ENCODE measurements at places on chromosomes 2 and 18. TPM values are rescaled to one million over a fixed set of nuclear protein-coding genes. Genes with fewer than 3 reads are reported as not detected.

DNA sequence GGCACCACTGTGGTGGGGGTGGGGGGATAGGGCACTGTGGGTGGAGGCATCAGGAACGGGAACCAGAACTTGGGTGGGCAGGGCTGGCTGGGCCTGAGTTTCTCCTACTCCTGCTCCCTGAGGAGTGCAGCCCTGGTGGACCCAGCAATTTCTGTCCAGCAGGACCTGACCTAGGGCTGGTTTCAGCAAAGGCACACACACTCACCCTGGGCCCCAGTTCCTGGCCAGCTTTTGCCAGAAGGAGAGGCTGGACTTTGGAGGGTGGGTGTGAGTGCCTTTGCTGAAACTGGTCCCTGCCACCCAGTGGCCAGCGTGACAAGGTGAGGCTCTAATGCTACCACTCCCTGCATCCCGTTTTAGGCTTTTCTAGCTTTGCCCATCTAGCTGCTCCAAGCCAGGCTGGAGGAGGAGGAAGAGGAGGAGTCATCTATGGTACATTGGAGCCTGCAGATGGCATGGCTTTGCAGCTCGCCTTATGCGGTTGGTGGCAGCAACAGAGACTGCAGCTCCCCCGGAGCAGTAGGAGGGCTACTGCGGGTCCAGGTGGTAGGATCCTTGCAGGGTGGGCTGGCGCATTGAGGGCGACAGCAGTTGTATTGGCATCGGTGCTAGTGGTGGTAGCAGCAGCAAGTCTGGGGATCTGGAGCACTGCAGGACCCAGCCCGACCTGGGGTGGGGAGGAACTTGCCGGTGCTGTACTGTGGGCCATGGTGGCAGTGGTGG is 40.4 kb upstream of the IMP4 start:
- DNase-seq, result peak; percentile 28

- DNase-seq, result no peak
Measured at GRCh38 chr2:171124541-171124940, 36.2 kb downstream of the TLK1 start.

DNA sequence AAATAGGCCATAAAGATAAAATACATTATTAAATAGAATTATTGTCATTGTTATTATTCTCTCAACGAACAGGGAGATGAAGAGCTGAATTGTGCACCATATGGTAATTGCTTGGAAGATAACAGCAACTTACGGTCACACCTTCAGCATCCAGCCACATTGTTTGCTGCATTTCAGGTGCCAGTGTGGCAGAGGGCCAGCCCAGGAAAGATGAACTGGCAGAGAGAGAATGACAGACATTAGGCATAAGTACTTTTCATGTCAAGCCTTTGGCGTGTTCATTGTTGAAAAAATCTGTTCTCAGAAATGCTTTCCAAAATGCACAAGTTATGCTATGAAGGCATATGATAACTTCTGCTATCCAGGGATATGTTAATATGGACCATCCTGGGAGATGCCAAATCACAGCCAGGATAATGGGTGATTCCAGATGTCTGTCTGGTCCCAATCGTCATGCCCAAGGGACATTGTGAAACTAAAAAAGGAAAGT is 748.6 kb upstream of the PIK3C3 start:
- DNase-seq, result no peak

GRCh38 chr18:3409811-3410210 is 40.2 kb upstream of the TGIF1 start:
- no peak for DNase-seq

DNA sequence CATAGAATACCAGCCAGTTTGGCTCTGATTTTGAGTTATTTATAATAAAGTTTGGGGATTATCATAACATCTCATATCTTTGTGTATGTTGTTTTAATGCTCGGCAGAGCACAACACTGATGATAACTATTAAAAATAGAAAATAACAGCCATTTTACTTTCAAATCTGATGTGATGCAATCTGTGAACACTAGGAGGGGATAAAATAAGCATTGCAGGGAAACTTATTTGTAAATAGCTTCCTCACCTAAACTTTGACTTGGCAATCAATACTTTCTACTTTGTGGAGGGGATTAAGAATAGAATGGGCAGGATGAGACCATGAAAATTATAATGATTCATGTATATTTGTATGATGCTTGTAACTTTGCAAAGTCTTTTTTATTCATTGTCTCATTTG is 54.4 kb downstream of the USP14 start:
- DNase-seq, result no peak

- no peak for DNase-seq
Measured at GRCh38 chr18:62091487-62092120, 95.3 kb downstream of the PIGN start.

DNA sequence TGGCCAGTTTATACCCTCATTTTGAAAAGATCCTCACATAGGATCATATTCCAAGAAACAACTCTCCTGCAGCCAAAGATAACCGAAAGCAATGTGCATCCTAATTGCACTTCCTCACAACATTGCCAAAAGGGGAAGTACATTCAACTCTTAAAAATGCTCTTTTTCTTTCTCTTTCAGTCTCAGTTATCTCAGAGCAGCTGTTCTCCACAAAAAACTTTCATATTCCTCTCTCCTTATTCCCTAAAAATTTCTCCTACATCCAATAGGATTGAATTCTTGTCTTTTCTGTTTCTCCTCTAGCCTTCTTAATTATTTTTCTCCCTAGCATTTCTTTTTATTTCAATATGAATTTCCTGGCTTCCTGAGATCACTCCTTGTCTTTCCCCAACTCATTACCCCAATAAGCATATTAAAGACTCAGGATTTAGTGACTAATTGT is 7.4 kb upstream of the VRK2 start:
- DNase-seq, result no peak

GRCh38 chr2:143150287-143150686 is 21.1 kb downstream of the ARHGAP15 start:
- no peak for DNase-seq

The DPP4 gene
- total RNA-seq, result 1.6 TPM

DNA sequence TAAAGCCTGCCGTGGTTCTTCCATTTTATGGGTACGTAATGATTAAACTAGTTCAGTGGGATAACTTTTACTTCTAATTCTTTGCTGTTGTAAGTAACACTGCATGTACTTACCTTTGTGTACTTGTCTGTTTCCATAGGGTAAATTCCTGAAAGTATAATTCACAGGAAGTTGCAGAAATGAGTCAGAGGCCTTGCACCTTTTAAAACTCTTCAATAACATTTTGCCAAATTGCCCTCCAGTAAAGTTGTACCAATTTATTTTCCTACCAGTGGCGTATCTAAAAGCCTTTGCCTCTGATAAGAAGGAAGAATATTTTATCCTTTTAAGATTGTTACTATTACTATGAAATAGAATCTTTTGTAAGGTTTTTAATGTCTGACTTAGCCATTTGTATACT is 65.1 kb downstream of the CAB39 start:
- DNase-seq, result no peak

DNA sequence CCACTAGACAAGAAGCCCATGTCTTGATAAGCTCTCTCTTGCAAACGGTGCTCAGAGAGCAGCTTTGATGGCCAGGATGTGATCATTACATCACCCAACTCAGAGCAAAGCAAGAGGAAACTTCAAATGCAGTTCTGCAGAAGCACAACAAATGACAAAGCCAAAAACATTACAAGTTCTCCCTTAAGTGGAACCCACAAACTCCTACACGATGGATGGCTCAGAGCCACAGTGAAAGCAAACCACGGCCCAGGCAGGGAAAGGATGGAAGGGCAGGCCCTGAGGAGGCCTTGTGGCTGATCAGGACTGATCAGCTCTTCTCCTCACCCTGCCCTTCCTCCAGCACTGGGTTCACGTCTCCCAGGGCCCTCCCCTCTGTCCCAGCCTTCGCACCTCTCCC is 326.4 kb downstream of the EIPR1 start:
- no peak for DNase-seq

The CASP8 gene
- 55.7 TPM for total RNA-seq

DNA sequence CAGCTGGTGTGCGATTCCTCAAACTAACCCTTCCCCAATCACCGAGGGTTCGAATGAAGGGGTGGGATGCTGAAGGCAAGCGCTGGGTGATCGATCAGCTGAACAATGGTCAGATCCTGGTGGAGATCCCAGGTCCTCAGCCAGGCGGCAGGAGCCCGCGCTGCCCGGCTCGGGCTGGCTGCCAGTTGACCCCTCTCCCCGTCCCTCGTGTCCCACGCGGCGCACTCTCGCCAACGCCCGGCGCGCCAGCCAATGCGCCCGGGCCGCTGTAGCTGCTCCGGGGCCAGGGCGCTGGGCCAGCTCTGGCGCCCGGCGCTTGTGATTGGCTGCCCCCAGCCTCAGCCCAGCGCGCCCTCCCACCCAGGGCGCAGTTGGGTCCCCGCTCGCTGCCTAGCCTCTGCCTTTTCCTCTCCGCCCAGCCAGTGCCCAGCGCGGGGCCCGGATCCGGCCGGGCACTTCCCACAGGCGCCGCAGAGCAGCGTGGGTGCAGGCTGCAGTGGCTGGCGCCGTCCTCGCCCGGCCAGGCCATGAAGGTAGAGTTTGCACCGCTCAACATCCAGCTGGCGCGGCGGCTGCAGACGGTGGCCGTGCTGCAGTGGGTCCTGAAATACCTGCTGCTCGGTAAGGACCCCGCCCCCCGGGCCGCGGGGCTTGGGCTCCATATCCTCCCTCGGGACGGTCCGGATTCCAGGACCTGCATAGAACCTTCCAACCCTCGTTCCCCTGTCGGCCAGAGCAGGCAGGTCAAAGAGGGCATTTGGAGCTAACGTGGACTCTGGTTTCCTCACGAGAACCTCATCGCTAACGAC is at the start of gene MOGAT1:
Gene MOGAT1, plus strand, starts transcription at position 400 of the 809 bp plus-strand sequence. Its CDS starts 128 bp downstream, at position 528.
- peak; percentile 34 for DNase-seq

- DNase-seq, result no peak
Measured at GRCh38 chr18:33735428-33735827, 157.4 kb downstream of the ASXL3 start.

The CELF4 gene
- total RNA-seq, result not detected

The STPG4 gene
- 0.82 TPM for total RNA-seq

DNA sequence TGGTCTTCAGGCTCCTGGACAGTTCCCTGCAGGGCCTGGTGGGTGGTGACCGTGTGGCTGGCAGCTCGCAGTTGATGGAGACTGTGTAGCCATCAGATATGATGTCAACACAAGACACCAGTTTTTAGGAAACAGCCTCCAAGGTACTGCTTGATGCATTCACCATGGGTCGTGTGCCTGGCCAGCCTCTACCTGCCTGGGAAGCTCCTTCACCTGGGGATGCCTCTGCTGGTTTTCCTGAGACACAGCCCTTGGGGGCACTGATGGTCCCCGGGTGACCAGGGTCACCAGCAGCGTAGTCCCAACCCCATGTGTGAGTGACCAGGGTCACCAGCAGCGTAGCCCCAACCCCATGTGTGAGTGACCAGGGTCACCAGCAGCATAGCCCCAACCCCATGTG is 33.6 kb upstream of the KCNG2 start:
- DNase-seq, result peak; percentile 0

Measured in transverse colon (tissue), 4 donors.